ENCODE measurements at places on chromosomes 6 and 20.

DNA sequence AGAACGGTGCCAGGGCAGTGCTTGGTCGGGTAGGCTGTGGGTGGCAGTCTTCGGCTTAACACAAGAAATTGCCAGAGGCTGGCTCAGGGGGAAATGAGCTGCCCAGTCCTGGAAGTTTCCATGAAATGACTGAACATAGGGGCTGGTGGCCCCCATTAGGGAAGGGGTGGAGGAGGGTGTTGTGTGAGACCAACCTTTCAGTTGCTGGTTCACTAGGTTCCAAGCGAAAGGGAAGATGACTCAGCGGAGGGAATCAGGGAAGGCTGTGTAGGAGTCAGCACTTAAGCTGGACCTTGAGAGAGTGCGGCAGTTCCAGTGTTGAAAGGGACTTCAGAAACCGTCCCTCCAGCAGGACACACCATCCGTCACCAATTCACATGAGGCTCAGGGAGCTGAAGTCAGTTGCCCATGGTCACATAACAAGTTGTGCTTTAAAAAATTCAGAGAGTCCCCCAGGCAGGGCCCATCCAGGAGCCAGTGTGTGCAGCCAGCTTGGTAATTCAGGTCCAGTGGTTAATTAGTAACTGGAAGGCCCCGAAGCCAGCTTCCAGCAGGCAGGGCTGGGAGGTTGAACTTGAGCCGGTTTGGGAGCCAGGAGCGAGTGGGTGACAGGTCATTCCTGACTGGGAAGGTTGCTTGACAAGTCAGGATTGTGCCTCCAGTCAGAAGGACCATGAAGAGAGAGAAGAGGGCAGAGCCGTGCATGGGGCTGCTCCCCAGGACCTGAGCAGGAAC is at the start of gene SGK2:
Gene SGK2, plus strand, starts transcription at position 616 of the 735 bp plus-strand sequence. CDS start 7,469 bp downstream, outside the sequence.
- DNase-seq, result no peak

GRCh38 chr6:130189531-130190397 is 33.0 kb downstream of the SAMD3 start:
- no peak for DNase-seq

GRCh38 chr20:55174172-55174571 is 698.8 kb downstream of the DOK5 start:
- DNase-seq, result no peak

GRCh38 chr20:37316116-37316774 is 26.8 kb downstream of the MANBAL start:
- DNase-seq, result no peak

- no peak for DNase-seq
These were observed 2.2 kb upstream of the STXBP5 start for GRCh38 chr6:147201885-147202515.

GRCh38 chr20:58097429-58097828 is 131.0 kb downstream of the ANKRD60 start:
- no peak for DNase-seq

GRCh38 chr20:43949741-43950618 is 35.3 kb downstream of the TOX2 start:
- DNase-seq, result no peak

DNA sequence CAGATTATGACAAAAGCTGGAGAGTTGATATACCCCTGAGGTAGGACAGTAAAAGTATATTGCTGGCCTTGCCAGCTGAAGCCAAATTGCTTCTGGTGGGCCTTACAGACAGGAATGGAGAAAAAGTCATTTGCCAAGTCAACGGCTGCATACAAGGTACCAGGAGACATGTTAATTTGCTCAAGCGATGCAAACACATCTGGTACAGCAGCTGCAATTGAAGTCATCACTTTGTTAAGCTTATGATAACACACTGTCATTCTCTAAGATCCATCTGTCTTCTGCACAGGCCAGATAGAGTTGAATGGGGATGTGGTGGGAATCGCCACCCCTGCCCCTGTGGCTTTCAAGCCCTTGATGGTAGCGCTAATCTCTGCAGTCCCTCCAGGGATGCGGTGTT is 40.4 kb upstream of the POPDC3 start:
- DNase-seq, result no peak

GRCh38 chr20:56429502-56429901 is 17.4 kb downstream of the CASS4 start:
- DNase-seq, result no peak

DNA sequence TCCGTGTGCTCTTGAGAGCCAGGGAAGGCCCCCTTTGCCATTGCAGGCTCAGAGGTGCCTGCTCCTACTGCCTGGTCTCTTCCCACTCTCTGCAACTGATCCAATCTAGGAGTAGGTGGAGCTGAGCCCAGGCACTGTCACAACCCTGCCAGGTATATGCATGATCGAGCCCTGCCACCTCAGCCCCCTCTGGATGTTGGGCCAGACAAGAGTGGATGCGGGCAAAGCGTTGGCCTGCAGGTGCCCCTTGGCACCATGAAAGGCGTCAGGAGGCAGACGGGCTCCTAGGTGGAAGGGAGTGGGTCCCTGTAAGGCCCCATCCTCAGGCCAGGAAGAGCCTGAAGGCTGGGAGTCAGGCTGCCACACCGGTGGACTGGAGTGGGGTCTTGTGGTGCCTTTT is 5.9 kb upstream of the OR14J1 start:
- DNase-seq, result no peak

DNA sequence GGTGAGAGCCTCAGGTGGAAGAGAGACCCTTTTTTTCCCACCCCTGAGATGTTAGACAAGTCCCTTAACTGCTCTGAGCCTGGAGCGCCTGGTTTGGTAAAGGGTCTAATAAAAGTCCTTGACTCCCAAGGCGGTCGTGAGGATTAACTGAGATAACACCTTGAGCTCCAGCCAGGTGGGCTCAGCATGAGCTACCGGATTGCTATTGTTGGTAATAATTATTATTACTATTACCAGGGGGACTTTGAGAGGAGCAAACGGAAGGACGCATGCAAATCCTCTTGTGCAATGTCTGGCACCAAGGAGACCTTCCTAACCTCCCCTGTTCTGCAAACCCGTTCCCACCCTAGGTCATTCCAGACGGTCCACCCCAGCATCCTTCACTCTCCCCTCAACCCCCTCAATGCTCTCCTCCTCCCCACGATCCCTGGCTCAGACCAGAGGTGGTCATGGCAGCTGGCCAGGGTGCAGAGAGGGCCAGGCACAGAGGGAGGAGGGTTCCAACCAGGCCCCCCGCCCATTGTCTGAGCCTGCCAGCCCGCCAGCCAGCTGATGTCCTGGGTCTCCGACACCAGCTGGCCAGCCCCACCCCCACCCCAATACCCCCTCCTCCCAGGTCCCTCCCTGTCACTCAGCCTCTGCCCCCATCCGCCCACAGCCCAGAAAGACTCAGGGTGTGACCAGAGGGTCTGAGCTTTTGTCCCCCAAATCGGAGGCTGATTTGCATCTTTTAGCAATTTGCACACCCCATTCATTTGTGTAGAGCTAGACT is 14.3 kb upstream of the CBFA2T2 start:
- DNase-seq, result no peak

- DNase-seq, result no peak
These were observed 14.9 kb upstream of the SLC22A23 start for GRCh38 chr6:3471711-3472110.

DNA sequence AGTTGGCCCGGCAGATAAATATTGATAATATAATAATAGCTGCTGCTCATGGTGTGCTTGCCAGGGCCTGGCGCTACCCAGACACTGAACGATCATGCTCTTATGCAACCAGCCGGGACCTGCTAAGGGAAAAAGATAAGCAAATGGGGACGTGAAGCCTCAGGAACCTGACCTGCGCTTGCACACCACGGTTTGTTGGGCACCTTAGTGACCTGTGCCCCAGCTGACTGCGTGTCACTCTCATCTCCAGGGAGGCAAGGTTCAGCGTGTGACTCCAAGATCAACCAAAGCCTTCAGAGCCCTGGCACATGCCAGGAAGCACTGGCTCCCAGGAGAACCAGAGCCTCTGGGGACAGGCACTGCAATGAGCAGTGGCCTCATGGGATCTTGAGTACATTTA is 111.1 kb downstream of the AGPAT4 start:
- DNase-seq, result no peak

- DNase-seq, result no peak
These were observed 6.6 kb downstream of the SLC2A4RG start for GRCh38 chr20:63745961-63746731.

DNA sequence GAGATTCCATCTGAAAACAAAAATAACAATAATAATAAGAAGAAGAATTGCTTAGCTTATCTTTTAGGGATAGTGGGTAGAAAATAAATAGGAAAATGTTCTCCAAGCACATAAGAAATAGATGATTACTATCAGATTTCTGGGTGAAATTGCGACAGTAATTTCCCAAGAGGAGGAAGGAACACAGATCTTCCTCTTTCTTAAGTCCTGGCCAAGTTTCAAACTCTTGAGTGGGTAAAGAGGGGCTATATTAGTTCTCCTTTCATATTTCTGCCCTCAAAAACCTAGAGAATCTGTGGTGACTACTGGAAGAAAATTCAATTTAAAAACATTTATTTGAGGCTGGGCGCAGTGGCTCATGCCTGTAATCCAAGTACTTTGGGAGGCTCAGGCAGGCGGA is 63.7 kb downstream of the PHACTR2 start:
- DNase-seq, result no peak

DNA sequence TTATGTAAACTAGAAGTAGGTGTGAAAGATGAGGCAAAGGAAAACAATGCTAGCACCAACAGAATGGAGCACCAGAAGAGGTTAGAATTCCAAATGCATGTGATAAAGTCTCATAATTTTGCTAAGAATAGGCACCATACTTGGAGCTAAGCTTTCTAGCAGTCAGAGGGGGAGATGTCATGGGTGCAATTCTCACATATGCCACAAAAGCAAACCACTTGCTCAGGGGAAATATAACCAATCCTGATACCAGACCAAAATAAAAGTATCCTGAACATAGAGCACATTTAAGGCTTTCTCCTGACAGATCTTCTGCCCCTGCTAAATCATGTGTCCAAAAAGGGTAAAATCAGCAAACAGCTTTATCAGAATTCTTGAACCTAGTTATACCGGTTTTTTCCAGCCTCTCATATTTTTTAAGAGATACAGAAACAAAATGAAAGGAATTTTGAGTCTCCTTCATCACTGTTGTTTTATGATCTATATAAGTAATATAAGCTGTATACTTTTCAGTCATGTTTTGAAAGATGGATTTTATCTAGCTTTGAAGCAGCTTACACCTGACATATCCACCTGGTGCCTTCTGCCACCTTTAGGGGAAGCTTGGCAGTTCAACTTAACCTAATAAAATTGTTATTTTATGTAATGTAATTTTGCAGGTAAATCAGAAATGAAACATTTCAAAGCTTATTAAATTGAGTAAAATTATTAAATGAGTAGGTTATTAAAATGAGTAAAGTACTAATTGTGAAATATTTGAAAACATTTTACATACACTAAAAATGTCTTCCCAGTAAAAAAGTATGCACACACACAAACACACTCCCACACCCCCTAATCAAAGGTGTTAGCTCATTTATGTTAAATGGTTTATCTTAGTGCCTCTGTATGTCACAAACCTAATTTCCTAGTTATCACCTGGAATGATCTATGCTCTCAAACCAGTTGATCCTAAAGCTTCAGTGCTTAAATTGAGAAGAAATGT is 2.8 kb downstream of the SPO11 start:
- DNase-seq, result no peak

DNA sequence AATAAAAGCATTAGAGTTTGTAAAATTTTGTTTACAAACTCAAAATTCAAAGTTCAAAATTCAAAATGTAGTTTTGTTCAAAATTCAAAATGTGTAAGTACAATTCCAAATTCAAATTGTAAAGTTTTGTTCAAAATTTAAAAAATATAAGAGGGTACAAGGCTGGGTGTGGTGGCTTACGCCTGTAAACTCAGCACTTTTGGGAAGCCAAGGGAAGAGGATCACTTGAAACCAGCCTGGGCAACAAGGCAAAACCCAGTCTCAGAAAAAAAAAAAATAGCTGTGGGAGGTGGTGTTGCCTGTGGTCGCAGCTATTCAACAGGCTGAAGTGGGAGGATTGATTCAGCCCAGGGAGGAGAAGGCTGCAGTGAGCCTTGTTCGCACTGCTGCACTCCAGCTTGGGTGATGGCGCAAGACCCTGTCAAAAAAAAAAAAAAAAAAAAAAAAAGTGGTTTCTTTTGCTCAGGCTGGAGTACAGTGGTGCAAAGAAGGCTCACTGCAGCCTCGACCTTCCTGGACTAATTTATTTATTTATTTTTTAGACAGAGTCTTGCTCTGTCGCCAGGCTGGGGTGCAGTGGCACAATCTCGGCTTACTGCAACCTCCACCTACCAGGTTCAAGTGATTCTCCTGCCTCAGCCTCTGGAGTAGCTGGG is 5.4 kb upstream of the ZBTB12 start:
- no peak for DNase-seq

GRCh38 chr6:18497006-18497405 is 109.9 kb downstream of the RNF144B start:
- DNase-seq, result no peak

DNA sequence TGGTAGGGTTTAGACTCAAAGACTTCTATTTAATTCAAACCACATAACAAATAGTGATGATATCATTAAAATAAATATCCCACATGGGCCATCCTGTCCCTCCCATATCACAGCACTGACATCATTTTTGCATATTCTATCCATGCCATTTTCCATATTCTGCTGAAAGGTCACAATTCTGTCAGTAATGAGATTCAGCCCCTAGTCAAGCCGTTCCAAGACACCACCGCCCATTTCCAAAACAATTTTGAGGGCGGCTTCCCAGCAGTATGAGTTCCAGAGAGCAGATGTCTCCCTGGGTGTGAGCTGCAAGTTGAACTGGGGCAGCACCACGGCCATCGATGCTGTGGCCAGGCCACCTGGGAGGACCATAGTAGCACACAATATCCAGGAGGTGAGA is 65.1 kb upstream of the PLEKHG1 start:
- DNase-seq, result no peak

- no peak for DNase-seq
These were observed 7.2 kb downstream of the KIF16B start for GRCh38 chr20:16566080-16566479.

- DNase-seq, result no peak
These were observed 4.3 kb downstream of the EYA4 start for GRCh38 chr6:133245422-133245903.

DNA sequence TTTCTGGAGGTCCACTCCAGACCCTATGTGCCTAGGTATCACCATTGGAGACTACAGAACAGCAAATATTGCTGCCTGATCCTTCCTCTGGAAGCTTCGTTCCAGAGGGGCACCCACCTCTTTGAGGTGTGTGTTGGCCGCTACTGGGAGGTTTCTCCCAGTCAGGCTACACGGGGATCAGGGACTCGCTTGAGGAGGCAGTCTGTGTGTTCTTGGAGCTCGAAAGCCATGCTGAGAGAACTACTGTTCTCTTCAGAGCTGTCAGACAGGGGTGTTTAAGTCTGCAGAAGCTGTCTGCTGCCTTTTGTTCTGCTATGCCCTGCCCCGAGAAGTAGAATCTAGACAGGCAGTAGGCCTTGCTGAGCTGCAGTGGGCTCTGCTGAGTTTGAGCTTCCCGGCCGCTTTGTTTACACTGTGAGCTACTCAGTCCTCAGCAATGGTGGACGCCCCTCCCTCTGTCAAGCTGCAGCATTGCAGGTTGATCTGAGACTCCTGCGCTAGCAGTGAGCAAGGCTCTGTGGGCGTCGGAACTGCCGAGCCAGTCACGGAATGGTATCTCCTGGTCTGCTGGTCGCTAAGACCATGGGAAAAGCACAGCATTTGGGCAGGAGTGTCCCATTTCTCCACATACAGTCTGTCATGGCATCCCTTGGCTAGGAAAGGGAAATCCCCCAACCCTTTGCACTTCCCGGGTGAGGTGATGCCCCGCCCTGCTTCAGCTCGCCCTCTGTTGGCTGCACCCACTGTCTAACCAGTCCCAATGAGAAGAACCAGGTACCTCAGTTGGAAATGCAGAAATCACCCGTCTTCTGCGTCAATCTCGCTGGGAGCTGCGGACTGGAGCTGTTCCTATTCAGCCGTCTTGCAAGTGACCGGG is 32.5 kb upstream of the ASCC3 start:
- DNase-seq, result no peak
